T-helper 9 cell (primary cell): ENCODE measurements at places on chromosomes 5 and 9.

DNA sequence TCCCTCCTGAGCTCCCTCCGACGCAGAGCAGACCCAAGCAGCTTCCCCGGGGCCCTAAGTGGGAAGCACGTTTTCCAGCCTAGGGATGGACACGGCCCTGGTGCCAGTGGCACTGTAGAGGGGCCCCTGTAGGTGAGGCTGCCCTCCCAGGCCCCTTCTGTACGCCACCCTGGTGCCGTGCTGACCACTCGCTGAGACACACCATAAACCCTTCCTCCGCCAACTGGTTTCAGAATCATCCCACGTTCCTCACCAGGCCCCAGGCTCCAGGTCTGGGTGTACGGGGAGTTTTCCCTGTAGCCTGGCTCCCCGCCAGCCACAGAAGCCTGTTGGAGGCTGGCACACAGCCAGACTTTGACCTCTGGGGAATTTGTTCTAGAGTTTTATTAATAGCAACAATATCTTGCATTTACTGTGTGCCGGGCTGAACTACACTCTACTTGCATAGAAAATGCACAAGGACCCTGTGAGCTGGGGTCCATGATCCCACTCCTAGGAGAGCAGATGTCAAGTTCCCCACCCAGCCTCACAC, 18.2 kb upstream of the WDR38 start:
- no peak for DNase-seq

- no peak for DNase-seq
Observed at GRCh38 chr9:126337729-126338372, 11.2 kb downstream of the MVB12B start.

DNA sequence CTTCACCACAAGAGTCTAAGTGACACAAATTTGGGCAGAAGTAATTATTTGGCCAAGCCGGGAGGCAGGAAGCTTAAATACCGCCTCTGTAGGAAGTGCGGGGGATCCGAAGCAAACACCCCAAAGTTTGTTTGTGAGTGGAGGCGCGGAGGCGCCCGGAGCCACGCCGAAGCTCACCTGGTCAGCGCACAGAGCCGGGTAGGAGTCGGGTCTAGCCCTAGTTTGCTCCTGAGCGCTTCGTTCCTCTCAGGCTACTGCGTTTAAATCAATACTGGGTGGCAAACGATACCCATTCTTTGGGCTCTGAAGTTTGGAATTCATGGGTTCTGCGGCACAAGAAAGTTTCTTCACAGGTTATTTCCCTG, 855 bp downstream of the MCC start:
- DNase-seq, result no peak

GRCh38 chr5:177516601-177517568, at the start of gene DDX41:
DDX41 (minus strand) TSS chr5:177516961; CDS start chr5:177516945, 16 bp downstream.
- DNase-seq, result peak; percentile 90

GRCh38 chr9:120916991-120917880, 9.4 kb downstream of the TRAF1 start:
- DNase-seq, result no peak

GRCh38 chr9:35908504-35909125, 675 bp upstream of the SPAAR start:
- DNase-seq, result no peak

DNA sequence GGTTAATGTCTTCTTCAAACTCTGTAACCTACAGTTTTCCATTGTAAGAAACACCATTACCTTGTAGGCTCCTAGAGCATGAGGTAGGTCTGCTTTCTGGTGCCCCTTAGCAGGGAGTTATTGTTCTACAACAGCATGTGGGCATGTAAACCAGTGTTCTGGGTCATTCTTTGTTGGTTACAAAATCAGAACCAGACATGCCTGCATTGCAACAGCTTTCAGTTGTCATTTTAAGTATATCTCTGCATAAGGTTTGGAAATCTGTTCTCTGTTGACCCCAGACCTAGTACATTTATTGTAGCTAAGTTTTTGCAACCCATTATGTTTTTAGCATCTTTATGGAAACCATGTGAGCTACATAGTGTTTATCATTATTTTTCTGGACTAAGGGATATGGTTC, 10.9 kb downstream of the RGMB start:
- DNase-seq, result no peak

DNA sequence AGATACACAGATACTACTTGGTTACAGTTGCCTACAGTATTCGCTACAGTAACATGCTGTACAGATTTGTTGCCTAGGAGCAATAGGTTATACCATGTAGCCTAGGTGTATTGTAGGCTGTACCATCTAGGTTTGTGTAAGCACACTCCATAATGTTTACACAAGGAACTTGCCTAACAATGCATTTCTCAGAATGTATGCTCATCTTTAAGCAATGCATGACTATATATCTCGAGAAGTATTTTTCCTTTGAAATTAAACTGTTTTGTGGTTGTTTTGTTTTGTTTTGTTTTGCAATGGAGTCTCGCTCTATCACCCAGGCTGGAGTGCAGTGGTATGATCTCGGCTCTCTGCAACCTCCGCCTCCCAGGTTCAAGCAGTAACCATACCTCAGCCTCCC, 25.3 kb downstream of the LRRC70 start:
- DNase-seq, result no peak

- no peak for DNase-seq
Observed at GRCh38 chr9:120885958-120886357, 9.0 kb upstream of the PHF19 start.

DNA sequence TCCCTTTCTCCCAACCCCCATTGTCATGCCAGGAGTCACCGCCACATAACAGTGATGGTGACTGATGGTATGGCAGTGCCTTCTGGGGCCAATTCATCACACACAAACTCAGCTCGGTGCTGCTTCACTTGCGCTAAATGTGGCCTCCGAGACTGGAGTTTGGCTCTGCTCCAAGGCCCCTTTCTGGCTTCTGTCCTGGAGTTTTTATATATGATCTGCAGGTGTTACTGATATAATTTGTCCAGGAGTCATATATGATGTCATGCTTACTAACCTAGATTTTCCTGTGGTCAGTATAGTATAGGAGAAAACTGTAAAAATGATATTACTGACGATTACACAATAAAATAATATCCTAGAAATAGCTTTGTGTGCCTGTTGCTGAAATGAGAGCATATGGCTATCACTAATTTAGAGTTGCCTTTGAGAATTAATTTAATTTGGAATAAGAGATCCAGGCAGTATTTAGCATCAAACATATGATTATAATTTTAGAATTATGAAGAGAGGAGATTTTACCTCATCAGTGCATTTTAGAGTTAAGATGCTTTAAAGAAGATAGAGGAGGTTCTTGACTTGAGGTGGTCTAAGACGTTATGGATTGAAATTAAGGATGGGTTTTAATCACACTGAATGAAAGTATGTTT, 334.1 kb upstream of the CD180 start:
- no peak for DNase-seq

DNA sequence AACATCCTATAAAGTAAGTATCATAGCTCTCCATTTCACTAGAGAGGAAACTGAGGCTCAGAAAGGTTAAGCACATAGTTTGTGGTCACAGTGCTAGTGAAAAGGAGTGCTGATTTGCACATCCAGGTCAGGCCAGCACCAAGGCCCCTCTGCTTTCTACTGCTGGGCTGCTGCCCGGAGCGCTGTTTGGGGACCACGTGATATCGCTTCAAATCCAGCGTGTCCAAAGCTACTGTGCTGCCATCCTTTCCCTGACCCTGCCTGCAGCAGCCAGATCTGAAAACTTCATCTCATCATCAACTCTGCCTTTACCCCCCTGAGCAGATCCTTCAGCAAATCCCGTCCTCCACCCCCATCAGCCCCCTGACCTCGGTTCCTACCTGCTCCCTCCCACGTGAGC, 40.7 kb upstream of the AKNA start:
- DNase-seq, result no peak

GRCh38 chr9:123335193-123335985, 20.6 kb upstream of the CRB2 start:
- DNase-seq, result no peak

GRCh38 chr9:136430588-136431234, 8.9 kb downstream of the INPP5E start:
- DNase-seq, result no peak

GRCh38 chr9:79046401-79046800, 525.4 kb upstream of the TLE4 start:
- no peak for DNase-seq

DNA sequence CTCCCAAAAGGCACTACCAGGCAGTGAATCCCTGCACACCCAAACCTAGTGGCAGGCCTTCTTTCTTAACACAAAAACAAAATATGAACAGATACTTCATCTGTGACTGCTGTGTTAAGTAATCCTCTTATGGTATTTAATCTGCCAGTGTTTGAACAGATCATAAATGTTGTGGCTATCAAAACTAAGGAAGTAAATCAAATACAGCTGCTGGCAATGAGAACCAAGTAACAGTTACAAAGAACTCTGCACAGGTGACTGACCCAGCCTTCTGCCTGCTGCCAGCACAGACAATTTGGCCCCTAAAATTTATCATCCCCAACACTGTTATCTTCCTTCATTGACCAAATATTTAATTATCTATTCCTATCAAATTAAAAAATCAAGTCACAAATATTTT, 78.0 kb downstream of the GNAQ start:
- no peak for DNase-seq

DNA sequence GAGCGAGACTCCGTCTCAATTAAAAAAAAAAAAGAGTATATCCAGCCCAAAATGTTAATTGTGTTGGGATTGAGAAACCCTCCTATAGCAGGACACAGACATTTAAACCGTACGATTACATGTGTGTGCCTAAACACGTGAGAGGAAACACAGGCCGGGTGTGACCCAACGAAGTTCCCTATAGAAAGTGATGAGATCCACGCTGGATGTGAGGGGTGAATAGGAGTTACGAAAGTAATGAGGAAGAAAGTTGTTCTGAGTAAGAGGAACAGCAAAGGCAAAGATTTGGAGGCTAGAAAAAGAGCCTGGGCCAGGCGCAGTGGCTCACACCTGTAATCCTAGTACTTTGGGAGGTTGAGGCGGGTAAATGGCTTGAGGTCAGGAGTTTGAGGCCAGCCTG, 13.6 kb downstream of the NAIF1 start:
- DNase-seq, result no peak

DNA sequence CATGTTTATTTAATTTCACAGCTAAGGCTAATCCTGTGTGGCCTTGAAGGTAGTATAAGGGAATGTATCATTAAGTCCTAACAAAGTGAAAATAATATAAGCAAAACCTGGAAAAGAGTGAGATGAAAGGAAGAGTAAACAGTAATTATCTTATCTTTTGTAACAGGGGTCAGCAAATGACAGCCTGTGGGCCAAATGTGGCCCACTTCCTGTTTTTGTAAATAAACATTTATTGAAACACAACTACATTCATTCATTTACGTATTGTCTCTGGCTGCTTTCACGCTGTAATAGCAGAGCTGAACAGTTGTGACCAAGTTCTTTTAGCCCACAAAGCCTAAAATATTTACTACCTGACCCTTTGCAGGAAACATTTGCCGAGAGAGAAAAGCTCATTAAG, 78.4 kb upstream of the HTR4 start:
- no peak for DNase-seq

- no peak for DNase-seq
Observed at GRCh38 chr5:137336565-137337120, 162.5 kb downstream of the SPOCK1 start.

GRCh38 chr5:69414885-69415583, at the start of gene MARVELD2:
MARVELD2 (plus strand) TSS chr5:69415116; CDS start chr5:69419386, 4,270 bp downstream.
- DNase-seq, result peak; percentile 38

- DNase-seq, result no peak
Observed at GRCh38 chr5:88875341-88876234, 7.4 kb downstream of the MEF2C start.

DNA sequence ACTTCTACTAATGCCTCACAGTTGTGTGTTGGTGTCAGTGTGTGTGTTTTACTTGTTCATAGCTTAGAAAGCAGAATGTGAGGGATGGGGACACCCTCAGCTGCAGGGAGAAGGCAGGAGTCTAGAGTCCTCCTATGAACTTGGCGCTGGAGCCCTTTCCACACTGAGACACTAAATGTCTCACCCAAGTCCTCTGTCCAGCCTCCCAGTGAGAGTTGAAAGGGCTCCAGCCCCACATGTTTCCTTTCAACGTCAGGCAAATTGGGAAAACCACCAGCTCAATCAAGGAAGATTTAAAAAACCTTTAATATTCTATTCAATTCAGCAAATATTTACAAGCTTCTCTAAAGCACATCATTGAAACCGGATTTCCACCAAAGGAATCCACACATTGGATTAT, 167.6 kb upstream of the MSX2 start:
- DNase-seq, result no peak

- no peak for DNase-seq
Observed at GRCh38 chr5:71482132-71482531, 26.7 kb downstream of the BDP1 start.

DNA sequence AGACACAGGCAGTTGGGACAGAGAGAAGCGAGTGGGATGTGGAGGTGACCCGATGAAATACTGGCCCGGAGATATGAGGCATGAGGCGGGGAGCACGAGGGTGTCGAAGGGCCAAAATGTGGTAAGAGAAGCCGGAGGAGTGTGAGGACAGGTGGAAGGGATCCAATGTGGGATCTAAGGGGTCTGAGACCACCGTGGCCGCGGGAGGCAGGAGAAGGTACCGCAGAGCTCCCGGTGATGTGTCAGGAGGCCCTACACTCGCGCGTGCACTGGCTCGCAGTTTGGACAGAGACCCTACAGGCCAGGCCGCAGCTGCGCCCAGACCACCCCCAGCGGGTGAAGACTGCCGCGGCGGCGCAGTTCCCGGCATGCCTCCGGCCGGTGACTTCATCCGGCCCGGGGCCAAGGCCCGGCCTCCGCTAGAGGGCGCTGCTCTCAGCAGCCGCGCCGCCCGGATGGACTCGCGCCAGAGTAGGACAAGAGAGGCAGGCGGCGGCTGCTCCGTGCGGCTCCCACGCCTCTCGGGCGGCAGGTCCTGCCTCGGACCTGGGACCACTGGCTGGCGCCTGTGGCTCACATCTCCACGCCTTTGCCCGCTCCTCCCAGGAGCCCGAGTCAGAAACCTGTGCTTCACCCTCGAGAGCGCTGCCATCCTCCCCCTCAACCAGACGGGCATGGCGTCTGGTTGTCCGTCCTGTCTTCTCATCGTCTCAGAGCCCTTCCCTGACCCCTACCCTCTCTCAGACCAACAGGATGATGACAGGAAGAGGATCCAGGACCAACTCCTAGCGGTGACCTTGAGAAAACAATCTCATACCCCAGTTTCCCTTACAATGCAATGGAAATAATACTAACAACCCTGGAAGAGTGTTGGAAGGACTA, 35.4 kb upstream of the STING1 start:
- peak; percentile 91 for DNase-seq

GRCh38 chr9:109972026-109972882, 192.3 kb downstream of the PALM2AKAP2 start:
- DNase-seq, result no peak
